Muscle of leg (tissue), 16 donors: ENCODE measurements at places on chromosomes 16 and 17. TPM values are rescaled to one million over a fixed set of nuclear protein-coding genes. Genes with fewer than 3 reads are reported as not detected.

- H3K27me3 ChIP-seq = no peaks in the 10 kb centered on the region
- no peaks in the 10 kb centered on the region for H3K4me1 ChIP-seq
Measured at GRCh38 chr16:61332461-61332860, 703.8 kb downstream of the CDH8 start.

- peak; percentile 71 for DNase-seq
- H3K4me1 ChIP-seq = peaks cover 30% of the 10 kb centered on the region
- H3K27me3 ChIP-seq = no peaks in the 10 kb centered on the region
Measured at GRCh38 chr17:77140878-77141767, at the start of gene SEC14L1. TSS of gene SEC14L1 (plus strand) at chr17:77140969. CDS start at chr17:77143597, 2,628 bp downstream.

DNA sequence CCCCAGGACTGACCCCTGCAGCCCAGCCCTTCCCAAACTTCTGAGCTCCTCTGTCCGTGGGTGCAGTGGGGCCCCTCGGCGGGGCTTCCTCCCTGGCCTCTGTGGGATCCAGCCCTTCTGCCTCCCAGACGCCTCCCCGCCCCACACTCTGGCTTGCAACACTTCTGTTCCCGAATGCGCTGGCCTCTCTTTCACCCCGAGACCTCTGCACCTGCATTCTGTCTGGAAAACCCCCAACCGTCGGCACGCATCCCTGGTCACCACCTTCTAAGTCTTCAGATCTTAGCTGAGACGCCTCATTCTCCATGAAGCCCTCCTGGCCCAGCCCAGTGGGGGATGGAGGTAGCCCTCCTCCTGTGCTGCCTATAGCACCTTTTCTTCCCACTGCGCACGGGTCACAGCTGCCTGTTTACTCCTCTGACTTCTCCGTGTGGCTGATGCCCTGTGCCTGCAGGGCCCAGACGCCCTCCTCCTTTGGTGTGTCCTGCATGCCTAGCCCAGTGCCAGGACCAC is 26.4 kb downstream of the TMEM235 start:
- no peak for DNase-seq
- H3K27me3 ChIP-seq = peaks cover 3% of the 10 kb centered on the region
- H3K4me3 ChIP-seq = no peak overlapping the region
- peaks cover 44% of the 10 kb centered on the region for H3K4me1 ChIP-seq

DNA sequence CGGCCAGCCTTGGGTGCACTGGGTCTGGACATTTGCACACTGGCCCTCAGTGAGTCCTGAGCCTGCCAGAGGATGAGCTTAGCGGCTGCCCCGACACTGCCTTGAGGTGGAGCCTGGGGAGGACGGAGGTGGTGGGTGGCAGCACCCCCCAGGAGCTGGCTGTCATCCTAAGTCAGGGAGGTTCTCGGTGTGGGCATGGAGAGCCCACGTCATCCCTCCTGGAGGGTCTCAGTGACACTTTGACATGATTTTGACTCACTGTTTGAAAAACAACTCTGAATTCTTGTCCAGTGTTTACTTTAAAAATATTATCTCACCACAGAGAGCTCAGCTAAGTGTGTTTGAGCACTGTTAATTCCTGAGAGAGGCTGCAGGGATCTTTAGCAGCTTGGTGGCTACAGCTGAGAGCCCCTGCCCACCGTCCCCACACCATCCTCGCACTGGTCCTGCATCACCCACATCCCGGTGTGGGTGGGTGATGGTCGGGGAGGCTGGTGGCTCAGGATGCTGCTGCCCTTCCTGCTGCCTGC is 63.1 kb downstream of the BANP start:
- no peak overlapping the region for H3K4me3 ChIP-seq
- DNase-seq = no peak

DNA sequence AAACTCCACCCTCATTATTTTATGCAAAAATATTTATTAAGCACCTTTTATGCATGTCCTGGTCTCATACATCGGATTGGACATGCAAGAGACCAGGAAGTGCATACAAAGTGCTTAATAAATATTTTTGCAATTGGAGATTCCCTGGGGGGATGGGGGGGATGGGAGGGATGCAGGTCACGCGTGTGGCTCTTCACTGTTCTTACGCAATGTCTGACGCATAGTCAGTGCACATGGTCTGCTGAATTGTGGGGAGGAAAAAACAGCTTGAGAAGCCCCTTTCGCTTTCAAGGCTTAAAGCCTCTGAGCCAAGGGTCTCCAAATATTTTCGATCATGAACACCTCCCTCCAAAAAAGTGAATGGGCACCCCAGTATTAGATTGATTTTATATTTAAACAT is 96.7 kb upstream of the XYLT1 start:
- no peaks in the 10 kb centered on the region for H3K27me3 ChIP-seq
- no peak for DNase-seq
- H3K4me3 ChIP-seq = no peak overlapping the region
- H3K4me1 ChIP-seq = no peaks in the 10 kb centered on the region

- peak; percentile 62 for DNase-seq
- H3K27me3 ChIP-seq = no peaks in the 10 kb centered on the region
- H3K27ac ChIP-seq = peak overlapping the region; percentile 55
- peaks cover 46% of the 10 kb centered on the region for H3K36me3 ChIP-seq
- no peak overlapping the region for H3K4me3 ChIP-seq
Measured at GRCh38 chr17:1736348-1737281, 6.1 kb upstream of the SERPINF2 start.

DNA sequence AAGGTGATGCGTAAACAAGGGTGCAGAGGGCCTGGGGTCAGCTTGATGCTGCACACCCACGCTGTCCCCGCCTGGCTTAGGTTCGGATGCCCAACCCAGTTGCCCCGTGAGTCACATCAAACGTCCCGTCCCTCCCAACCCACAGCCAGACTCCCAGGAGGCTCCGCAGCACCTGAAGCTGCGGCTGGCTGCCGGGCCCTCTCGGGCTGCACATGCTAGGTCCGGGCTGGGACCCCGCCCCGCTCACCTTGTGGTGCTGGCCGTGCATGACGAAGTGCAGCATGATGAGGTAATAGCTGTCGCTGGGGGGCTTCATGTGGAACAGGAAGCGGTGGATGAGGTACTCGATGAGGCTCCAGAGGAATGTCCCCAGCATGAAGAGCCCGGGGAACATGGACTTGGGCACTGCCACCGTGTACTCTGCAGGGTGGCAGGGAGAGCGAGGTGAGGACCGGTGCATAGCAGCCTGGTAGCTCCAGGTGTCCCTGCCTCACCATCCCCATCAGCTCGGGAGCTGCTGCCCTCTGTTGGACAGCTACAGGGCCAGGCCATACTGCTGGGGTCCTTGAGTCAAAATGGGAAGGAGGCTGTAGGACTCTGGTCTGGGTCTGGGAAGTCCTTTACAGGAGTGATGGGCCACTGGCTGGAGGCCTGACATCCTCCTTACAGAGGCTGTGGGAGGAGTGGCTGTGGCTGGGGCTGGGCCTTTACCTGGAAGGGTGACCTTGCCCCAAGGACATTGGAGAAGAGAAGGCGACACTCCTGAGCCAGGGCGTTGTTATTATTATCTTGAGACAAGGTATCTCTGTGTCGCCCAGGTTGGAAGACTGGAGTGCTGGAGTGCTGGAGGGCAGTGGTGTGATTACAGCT is 18.3 kb upstream of the MLKL start:
- H3K36me3 ChIP-seq = no peaks in the 10 kb centered on the region
- no peaks in the 10 kb centered on the region for H3K4me1 ChIP-seq
- no peak for DNase-seq

DNA sequence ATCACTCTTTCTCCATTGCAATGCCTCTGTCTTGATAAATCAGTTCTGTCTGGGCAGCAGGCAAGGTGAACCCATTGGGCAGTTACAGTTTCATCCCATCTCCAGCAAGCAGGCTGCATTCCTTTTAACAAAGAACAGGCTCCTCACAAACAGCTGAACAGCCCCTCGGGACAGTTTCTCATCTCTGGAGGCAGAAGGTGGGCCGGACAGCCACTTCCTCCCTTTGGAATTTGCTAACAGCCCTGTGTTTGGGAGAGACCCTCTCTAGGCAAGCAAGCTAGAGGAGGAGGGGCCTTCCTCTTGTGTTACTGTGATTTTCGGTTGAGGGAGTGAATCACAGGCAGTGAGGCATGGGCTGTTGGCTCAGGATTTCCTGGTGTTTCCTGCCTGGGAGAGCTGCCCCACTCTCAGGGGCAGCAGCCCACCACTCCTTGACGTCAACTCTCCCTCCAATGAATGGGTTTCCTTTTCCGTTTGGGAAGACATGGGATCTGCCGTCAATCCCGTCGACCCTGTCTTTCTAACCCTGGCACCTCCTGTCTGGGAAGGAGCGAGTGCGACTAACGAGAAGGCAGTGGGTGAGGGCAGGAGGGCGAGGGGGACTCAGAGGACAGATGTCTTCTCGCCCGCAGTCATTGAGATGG is 3.7 kb upstream of the PGS1 start:
- H3K27ac ChIP-seq = peak overlapping the region; percentile 52
- H3K4me1 ChIP-seq = peaks cover 19% of the 10 kb centered on the region
- DNase-seq = peak; percentile 38
- H3K36me3 ChIP-seq = no peaks in the 10 kb centered on the region
- no peak overlapping the region for H3K4me3 ChIP-seq
- no peaks in the 10 kb centered on the region for H3K27me3 ChIP-seq

- no peaks in the 10 kb centered on the region for H3K4me1 ChIP-seq
- H3K36me3 ChIP-seq = no peaks in the 10 kb centered on the region
- no peaks in the 10 kb centered on the region for H3K27me3 ChIP-seq
- DNase-seq = no peak
- H3K4me3 ChIP-seq = no peak overlapping the region
Measured at GRCh38 chr16:24336491-24336890, 80.4 kb downstream of the CACNG3 start.

GRCh38 chr16:85923153-85924021 is 24.4 kb downstream of the IRF8 start:
- peak; percentile 92 for DNase-seq
- peaks cover 10% of the 10 kb centered on the region for H3K4me1 ChIP-seq
- H3K27ac ChIP-seq = no peak overlapping the region
- no peaks in the 10 kb centered on the region for H3K36me3 ChIP-seq
- no peak overlapping the region for H3K4me3 ChIP-seq

GRCh38 chr16:48555597-48556242 is 54.3 kb downstream of the N4BP1 start:
- no peak overlapping the region for H3K27ac ChIP-seq
- H3K36me3 ChIP-seq = peaks cover 20% of the 10 kb centered on the region
- no peak for DNase-seq
- H3K4me3 ChIP-seq = no peak overlapping the region
- H3K27me3 ChIP-seq = no peaks in the 10 kb centered on the region
- peaks cover 18% of the 10 kb centered on the region for H3K4me1 ChIP-seq

DNA sequence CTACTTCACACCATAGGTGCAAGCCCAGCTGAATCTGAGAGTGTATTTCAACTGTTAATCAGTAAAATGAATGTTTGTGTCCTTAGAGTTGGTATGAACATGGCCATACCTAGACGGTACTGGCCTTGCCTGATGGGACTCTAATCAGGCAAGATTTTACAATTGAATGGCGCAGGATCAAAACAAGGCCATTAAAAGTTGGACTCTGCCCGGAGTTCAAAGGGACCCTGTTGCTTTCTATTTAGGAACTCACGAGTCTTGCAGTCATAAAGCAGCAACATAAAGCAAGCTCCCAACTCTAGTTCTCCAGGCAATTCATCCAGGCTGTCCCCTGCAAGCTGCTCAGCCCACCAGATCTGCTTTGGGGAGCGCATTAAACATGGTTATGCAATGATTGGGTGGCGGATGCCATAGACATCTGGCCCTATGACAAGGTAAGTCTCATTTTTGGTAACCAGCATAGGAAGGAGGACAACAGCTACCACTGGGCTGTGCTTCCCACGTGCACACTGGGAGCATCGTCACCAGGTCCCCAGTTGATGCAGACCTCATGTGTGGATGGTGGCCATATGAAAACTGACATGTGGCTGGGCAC is 8.8 kb downstream of the TMEM186 start:
- H3K27me3 ChIP-seq = no peaks in the 10 kb centered on the region
- H3K27ac ChIP-seq = no peak overlapping the region
- no peaks in the 10 kb centered on the region for H3K36me3 ChIP-seq
- H3K4me3 ChIP-seq = no peak overlapping the region
- DNase-seq = no peak

GRCh38 chr17:66604376-66604775 is 230.5 kb upstream of the CACNG5 start:
- peaks cover 13% of the 10 kb centered on the region for H3K4me1 ChIP-seq
- no peaks in the 10 kb centered on the region for H3K27me3 ChIP-seq
- H3K36me3 ChIP-seq = no peaks in the 10 kb centered on the region
- H3K27ac ChIP-seq = no peak overlapping the region

GRCh38 chr16:24035127-24035842 is 199.5 kb downstream of the PRKCB start:
- H3K27me3 ChIP-seq = no peaks in the 10 kb centered on the region
- no peak for DNase-seq
- H3K4me1 ChIP-seq = no peaks in the 10 kb centered on the region
- no peak overlapping the region for H3K4me3 ChIP-seq

DNA sequence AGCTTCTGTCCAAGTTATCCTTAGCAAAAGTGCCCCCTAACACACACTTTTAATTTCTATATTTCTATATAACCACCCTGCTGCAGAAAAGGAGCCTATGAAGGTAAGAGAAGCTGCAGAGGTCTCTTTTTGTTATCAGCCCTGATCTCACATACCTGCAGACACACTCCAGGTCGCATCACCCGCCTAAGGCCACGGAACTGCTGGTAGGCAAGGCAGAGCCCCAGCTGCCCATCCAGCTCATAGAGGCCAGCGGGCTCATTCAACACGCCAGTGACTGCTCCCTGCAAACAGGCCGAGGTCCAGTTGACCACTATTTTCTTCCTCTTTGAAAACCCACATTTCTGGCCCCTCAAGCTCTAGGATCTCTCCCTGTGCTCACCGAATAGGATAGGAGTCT is 12.2 kb downstream of the CTC1 start:
- peaks cover 2% of the 10 kb centered on the region for H3K4me1 ChIP-seq
- no peak for DNase-seq
- no peaks in the 10 kb centered on the region for H3K27me3 ChIP-seq
- peaks cover 77% of the 10 kb centered on the region for H3K36me3 ChIP-seq

DNA sequence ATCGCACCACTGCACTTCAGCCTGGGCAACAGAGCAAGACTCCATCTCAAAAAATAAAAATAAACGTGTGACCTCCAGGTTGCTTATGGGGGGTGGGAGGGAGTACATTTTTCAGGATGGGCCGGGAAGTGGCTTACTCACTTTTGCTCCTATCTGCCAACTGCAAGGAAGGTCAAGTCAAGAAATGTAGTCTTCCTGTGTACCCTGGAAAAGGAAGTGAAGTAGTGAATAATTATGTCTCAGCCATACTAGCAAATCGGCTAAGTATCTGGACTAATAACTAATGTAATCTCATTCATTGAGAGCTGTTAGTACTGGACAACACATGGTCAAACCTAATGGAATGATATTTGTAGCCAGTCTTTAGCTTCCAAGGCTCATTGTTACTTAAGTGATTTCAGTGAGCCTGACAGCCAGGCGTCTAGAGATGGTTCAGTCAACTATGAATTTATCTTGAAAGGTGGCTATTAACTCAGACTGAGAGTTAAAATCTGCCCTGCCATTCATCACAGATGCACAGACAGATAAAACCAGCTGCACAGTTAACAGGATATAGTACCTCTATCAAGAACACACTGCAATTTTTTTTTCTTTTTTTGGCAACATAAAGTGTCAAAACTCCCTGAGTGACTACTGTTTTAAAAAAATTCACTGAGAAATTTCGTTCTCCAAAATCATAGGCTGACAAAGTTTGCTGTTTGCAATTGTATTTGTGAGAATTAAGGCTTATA is 3.7 kb upstream of the TACO1 start:
- no peak overlapping the region for H3K4me3 ChIP-seq
- peaks cover 12% of the 10 kb centered on the region for H3K4me1 ChIP-seq

Gene NT5M
- polyA plus RNA-seq = 5.8 TPM

Gene WSCD1
- polyA plus RNA-seq = 42.5 TPM

Gene ANKRD13B
- polyA plus RNA-seq = 17.6 TPM

Gene RNF157
- polyA plus RNA-seq = 11.1 TPM

Gene OR4D1
- polyA plus RNA-seq = 0.03 TPM

Gene TERB1
- not detected for polyA plus RNA-seq

Gene SLC5A11
- polyA plus RNA-seq = 0.20 TPM
